ENCODE measurements at places on chromosomes 7 and 10.

DNA sequence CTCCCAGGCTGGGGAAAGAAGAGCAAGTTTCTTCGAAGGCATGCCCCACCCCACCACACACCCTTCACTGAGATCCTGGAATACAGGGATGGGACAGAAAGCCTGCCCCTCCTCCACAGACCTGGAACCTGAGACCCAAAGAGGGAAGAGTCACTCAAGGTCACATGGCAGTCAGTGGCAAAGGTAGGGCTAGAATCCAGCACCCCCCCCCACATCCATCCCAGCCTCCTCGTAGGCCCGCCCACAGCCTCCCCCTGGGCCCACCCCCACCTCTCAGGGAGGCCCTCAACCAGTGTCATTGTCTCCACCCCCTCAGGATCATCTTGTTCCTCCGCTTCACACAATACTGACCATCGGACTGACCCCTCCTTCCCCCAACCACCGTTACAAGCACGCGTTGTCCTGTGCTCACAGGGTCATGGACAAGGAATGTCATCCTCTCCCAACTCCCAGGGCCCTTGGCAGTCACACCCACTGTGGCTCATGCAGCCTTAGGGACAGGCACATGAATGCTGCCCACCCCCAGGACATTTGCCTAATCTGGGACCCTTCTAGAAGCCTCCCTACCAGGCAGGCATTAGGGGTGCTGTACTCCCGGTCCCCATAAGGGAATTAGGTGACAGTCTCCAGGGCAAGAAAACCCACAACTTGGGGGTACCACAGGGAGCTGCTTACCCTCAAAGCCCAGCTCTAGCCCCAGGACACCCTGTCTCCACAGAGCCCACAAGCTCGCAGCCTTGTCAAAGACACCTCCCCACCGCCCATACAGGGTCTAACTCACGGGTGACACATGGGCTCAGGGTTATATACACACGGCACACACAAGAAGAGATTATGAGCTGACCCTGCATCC lies 1.4 kb downstream of the KCNH2 start:
- DNase-seq, result no peak

DNA sequence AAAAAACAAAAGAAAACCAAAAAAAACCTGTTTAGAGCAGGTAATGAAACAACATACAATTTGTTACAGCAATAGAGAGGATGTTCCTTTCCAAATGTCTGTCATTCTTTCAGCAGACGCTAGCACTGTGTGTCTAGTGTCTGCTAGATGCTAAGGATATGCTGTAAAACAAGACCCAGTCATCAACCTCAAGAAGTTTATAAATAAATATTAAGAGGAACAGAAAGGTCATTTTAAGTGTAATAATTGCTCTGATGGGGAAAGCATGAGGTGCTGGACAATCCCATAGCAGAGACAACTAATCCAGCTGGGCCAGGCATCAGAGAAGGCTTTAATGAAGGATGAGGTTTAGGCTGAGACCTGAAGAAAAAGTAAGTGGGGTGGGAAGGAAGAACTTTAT lies 23.3 kb upstream of the ASCC1 start:
- no peak for DNase-seq

DNA sequence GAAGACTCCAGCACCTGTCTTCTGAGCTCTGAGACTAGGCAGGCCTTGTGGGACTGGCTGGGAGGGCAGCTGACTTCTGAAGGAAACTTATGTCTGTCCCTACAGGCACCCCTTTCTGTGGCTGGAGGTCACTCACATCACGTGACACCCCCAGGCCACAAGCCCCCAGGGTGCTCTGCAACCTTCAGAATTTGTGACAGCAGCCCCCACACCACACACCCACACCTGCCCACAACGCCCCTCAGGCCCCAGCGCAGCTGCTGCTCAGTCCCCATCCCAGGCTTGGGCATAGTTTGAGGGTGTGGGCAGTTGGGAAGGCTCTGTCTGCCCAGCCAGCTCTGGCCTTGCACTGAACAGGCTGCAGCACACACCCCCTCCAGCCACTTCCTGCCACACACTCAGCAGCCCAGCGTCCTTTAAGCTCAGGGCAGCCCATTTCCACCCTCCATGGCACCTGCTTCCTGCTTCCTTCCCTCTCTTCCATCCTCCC lies 80.0 kb upstream of the UNC5B start:
- no peak for DNase-seq

- DNase-seq, result no peak
Measured at GRCh38 chr10:47027784-47028260, 116.6 kb downstream of the PTPN20 start.

- no peak for DNase-seq
Measured at GRCh38 chr7:74324531-74325209, 35.5 kb downstream of the CLIP2 start.

GRCh38 chr7:84060760-84061261 lies 133.8 kb downstream of the SEMA3A start:
- no peak for DNase-seq

DNA sequence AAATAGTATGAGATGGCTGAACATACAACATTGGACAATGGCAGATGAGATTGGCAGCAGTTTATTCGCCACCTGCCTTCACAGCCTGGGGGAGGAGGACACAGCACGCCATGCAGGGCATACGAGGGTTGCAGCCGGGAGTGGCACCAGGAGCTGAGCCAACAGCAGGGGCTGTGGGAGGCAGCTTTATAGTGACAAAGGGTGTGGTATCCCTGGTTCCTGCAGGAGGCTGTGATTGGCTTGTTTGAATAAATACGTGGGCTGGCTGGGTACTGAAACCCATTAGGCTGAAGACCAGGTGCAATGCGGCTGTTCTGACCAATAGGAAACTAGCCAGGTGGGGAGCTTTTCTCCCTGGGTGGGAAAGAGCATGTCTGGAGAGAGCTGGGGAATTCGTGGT lies 68.9 kb upstream of the LEP start:
- no peak for DNase-seq

DNA sequence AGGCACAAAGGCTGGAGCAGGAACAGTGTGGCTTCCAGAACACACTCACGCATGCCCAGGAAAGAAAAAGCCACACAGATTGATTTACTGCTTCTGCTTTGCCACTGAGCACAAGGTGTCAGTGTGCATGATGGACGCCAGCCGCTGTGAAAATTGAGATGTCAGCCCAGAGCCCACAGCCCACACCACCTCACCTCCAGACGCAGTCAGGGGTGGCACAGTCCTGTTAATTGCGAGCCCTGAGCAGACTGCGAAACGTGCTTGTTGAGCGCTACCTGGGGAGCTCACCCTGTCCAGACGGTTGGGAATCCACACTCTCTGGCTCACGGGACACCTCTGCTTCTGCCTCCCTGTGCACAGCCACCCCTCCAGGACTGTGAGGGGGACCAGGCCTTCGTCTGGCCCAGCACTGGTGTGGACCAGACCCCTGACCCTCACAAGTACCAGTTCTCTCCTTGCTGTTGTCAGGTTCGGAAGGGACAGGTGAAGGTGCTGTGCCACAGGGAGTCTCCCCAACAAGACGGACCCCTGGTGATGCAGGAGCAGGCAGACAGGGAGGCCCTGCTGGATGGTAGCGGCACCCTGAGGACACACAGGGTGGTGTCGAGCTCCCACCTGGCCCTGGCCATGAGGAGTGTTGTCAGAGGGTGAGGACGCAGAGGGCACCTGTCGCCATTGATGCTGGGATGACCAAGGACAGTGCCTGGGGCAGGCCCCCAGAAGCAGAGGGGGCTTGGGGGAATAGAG lies 15.3 kb downstream of the RASGEF1A start:
- no peak for DNase-seq

GRCh38 chr7:31487476-31487875 lies 26.4 kb upstream of the ITPRID1 start:
- no peak for DNase-seq

DNA sequence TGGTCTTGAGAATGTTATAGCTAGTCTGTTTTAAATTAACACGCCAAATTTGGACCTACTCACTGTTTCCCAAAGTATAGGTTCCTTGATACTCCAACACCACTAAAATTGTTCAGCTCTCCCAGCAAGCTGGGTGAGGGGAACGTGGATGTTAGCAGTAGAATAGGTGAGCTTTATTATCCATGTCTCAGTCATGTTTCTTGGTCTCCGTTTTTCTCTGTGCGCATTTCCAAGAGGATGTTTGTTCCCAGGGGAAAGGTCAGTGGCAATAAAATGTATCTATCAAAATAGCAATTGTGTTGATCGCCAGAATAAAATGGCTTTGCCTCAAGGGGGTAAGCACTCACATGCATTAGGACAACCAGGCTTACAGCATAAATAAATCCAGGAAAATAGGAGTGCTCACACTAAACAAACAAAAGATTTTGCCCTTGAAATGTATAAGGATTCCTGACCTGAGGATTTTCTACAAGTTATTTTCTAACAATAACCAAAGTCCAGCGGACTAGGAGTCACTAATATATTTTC lies 187.0 kb upstream of the C7orf33 start:
- DNase-seq, result no peak

DNA sequence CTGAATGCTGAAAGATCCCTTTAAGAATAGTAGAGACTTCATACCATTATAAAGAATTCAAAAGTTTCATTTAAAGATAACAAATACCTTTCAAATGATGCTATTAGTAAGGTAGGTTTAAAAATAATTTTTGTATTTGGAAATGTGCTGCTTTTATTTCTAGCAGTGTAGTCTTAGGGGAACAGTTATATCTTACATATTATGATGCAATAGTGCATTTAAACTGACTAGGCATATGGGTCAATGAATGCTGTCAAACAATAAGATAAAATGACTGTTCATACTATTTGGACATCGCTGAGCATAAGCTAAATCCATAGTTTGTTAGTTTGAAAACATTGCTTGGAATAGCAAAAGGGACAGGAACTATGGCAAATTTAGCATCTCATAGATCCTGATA lies 354.8 kb upstream of the SEMA3A start:
- DNase-seq, result no peak

DNA sequence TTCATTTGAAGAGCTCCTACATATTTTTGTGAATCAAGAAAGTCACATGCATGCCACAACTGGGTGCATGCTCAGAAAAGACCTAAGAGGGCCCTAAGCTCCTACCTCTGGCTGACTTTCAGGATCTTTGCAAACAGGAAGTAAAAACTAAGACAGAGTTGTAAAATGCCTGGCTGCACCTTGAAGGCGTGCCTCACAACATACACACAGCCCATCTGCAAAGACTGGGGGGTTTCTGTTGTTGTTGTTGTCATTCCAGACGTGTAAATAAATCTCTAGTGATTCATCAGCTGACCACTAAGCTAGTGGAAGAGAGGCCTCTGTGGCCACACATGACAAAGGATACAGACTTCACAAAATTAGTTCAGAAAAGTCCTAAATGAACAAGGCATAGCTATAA lies 31.8 kb downstream of the SMURF1 start:
- DNase-seq, result no peak

DNA sequence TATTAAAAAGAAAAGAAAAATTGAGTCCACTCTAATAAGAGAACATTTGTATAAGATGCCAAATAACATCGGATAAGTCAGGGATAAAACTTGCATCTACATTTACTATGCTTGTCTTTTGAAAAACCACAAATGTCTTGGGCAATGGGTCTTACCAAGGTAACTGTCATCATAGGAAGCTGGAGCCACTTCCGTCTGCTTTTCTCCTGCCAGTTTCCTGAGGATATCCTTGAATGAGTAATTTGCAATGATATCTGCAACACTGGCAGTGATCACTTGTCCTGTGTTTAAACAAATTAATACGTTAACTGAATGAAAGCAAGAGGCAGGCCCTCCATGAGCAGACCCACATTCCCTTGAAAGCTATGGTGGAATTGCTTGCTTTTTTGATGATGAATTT lies 47.3 kb downstream of the ITGA8 start:
- no peak for DNase-seq
